ENCODE measurements at places on chromosomes 1 and 21. TPM values are rescaled to one million over a fixed set of nuclear protein-coding genes. Genes with fewer than 3 reads are reported as not detected.
A peak's percentile ranks its signal among the peaks of the same experiment; 100 is the strongest.

HSF2BP gene
- 1.1 TPM for total RNA-seq

STUM gene
- total RNA-seq = 1.3 TPM

SELL gene
- total RNA-seq = 0.26 TPM

C1orf159 gene
- total RNA-seq = 17.8 TPM

ARTN gene
- total RNA-seq = 28.5 TPM

WLS gene
- total RNA-seq = 4.5 TPM

ADCY10 gene
- 0.34 TPM for total RNA-seq

RNF207 gene
- 9.2 TPM for total RNA-seq

KCNC4 gene
- total RNA-seq = 21.9 TPM

CLCA1 gene
- total RNA-seq = 0.11 TPM

DNA sequence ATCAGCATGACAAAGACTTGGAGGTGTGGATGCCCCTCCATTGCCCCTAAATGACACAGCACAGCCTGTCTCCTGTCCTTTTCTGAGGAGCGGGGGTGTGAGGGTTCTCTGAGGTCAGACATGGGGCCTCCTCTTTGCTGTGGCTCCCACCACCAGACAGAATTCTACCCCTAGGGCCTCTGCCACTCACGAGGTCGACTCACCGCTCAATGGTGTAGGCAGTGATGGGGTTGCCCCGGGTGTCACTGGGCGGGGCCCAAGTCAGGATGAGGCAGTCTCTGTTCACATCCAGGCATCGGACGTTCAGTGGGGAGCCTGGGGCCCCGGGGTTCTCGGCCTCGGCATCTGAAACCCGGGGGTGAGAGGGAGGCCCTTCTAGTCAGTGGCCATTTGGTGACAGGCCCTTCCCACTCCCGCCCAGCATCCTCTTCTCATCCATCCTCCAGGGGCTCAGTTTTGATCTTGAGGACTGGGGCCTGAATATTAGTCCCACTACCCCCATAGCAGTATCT is 19.9 kb downstream of the MYOM3 start:
- no peaks in the 10 kb centered on the region for H3K27me3 ChIP-seq
- no peak overlapping the region for H3K27ac ChIP-seq
- H3K36me3 ChIP-seq = no peaks in the 10 kb centered on the region
- peaks cover 13% of the 10 kb centered on the region for H3K4me1 ChIP-seq
- DNase-seq = no peak

GRCh38 chr21:44326272-44326647 is 12.9 kb downstream of the CFAP410 start:
- no peaks in the 10 kb centered on the region for H3K36me3 ChIP-seq
- no peaks in the 10 kb centered on the region for H3K4me1 ChIP-seq
- DNase-seq = no peak
- no peak overlapping the region for H3K27ac ChIP-seq
- no peak overlapping the region for H3K4me3 ChIP-seq
- no peaks in the 10 kb centered on the region for H3K27me3 ChIP-seq

DNA sequence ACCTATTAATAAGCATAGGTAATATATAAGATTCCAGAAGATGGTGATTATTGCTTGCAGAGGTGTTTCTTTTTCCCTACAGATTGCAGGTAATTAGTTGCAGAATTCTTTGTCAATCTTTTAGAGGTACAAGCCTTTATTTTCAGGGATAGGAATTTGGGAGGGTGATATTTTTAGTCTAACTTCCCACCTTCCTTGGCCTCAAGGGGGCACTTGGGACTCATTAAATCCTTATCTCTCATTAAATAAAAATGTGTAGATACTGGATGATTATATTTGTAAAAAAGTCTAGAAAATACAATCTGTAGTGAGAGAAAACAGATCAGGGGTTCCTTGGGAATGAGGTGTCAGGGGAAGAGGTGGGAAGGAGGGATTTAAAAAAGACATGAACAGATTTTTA is 179.2 kb downstream of the PATJ start:
- DNase-seq = no peak
- H3K36me3 ChIP-seq = peaks cover 35% of the 10 kb centered on the region
- H3K27me3 ChIP-seq = no peaks in the 10 kb centered on the region
- no peak overlapping the region for H3K4me3 ChIP-seq

DNA sequence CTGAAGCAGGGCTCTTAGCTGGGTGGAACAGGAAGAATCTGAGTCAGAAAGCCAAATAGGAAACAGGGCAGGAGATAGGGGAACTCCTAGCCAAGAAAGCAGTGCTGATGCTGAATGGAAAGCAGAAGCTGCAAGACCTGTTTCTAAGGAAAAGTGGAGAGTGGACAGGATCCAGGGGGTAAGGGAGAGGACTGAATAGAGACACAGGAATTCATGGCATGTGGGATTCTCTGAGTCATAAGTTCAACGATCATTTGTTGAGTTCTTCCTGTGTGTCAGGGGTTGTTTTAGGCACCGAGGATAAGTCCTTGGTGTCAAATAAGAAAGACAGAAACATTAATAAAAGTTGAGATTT is 153.8 kb upstream of the FGGY start:
- H3K4me3 ChIP-seq = no peak overlapping the region
- H3K27ac ChIP-seq = peak overlapping the region; percentile 12
- no peaks in the 10 kb centered on the region for H3K36me3 ChIP-seq
- no peak for DNase-seq
- H3K27me3 ChIP-seq = peaks cover 23% of the 10 kb centered on the region

GRCh38 chr1:8076176-8076575 is 50.1 kb upstream of the ERRFI1 start:
- H3K4me1 ChIP-seq = peaks cover 27% of the 10 kb centered on the region
- no peak overlapping the region for H3K4me3 ChIP-seq
- H3K36me3 ChIP-seq = no peaks in the 10 kb centered on the region
- H3K27me3 ChIP-seq = no peaks in the 10 kb centered on the region
- H3K27ac ChIP-seq = no peak overlapping the region

DNA sequence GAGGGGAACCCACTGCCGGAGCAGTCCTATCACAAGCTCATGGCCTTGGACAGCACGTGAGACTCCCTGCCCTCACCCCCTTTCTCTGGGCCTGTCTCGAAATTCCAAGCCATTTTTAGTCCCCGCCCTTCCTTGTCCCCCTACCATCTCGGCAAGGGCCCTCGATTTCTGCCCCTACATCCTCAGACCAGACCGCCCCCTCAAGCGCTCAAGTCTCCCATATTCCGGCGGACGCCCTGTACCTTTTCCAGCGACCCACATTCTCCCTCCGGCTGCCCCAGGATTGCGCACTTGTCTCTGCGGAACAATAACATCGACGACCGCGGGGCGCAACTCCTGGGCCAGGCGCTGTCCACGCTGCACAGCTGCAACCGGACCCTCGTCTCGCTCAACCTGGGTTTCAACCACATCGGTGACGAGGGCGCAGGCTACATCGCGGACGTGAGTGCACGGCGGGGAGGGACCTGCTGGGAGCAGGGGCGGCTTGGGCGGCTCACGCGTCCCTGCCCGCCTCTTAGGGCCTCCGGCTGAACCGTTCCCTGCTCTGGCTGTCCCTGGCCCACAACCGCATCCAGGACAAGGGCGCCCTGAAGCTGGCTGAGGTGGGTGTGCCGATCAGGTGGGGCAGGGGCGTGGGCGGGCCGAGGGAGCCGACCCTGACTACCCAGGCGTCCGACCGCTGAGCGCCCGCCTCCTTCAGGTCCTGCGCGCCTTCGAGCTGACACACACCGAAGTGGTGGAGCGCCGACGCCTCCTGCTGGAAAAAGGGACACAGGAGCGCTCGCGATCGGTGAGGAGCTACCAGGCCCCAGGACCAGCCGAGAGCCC is 7.0 kb downstream of the LRRC71 start:
- H3K4me3 ChIP-seq = peak overlapping the region; percentile 68
- H3K36me3 ChIP-seq = no peaks in the 10 kb centered on the region
- H3K4me1 ChIP-seq = peaks cover 21% of the 10 kb centered on the region
- peak; percentile 92 for DNase-seq

GRCh38 chr1:21935891-21936365 is 1.2 kb downstream of the HSPG2 start:
- DNase-seq = no peak
- H3K36me3 ChIP-seq = no peaks in the 10 kb centered on the region
- H3K4me3 ChIP-seq = peak overlapping the region; percentile 74

- H3K27ac ChIP-seq = no peak overlapping the region
- no peaks in the 10 kb centered on the region for H3K36me3 ChIP-seq
- H3K4me1 ChIP-seq = peaks cover 8% of the 10 kb centered on the region
- DNase-seq = peak; percentile 36
- no peaks in the 10 kb centered on the region for H3K27me3 ChIP-seq
Measured at GRCh38 chr1:48249868-48250267, 27.4 kb downstream of the SLC5A9 start.

GRCh38 chr1:186152620-186153239 is 222.3 kb downstream of the TPR start:
- no peaks in the 10 kb centered on the region for H3K27me3 ChIP-seq
- no peaks in the 10 kb centered on the region for H3K4me1 ChIP-seq
- H3K36me3 ChIP-seq = no peaks in the 10 kb centered on the region
- H3K4me3 ChIP-seq = no peak overlapping the region
- H3K27ac ChIP-seq = no peak overlapping the region

DNA sequence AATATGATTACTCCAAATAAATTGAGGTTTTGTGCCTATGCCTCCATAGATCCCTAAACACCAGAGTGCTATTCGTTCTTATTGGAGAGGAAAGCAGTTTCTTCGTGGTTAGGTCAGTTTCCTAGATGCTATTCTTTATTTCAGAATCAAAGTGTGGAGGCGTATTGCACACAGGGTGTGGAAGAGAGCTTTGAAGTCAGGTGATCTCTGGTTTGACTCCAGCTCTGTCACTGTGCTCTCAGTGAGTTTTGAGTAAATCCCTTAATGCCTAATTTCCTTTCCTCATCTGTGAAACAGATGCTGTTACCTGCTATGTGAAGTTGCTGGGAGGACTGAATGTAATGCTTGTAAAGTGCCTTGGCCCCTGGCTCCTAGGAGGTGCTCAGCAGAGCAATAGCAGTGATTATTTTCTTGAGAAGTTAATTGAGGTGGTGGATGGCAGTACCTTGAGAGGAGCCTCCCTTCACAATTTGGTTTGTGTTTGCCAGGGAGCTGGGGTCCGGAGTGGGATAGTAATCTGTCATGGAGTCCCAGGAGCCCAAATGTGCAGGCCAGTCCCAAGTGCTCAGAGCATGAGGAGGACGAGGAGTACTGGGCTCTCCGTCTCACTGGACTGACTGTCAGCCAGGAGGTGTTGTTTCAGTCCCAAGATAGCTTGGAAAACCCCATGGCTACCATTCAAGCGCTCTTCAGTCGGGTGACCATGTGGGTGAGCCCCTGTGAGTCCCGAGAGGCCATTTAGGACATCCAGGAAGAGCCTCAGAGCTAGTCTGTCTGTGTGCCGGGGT is 14.9 kb downstream of the NTPCR start:
- H3K27ac ChIP-seq = peak overlapping the region; percentile 46
- no peaks in the 10 kb centered on the region for H3K27me3 ChIP-seq
- H3K4me3 ChIP-seq = no peak overlapping the region
- no peaks in the 10 kb centered on the region for H3K4me1 ChIP-seq
- H3K36me3 ChIP-seq = peaks cover 42% of the 10 kb centered on the region

DNA sequence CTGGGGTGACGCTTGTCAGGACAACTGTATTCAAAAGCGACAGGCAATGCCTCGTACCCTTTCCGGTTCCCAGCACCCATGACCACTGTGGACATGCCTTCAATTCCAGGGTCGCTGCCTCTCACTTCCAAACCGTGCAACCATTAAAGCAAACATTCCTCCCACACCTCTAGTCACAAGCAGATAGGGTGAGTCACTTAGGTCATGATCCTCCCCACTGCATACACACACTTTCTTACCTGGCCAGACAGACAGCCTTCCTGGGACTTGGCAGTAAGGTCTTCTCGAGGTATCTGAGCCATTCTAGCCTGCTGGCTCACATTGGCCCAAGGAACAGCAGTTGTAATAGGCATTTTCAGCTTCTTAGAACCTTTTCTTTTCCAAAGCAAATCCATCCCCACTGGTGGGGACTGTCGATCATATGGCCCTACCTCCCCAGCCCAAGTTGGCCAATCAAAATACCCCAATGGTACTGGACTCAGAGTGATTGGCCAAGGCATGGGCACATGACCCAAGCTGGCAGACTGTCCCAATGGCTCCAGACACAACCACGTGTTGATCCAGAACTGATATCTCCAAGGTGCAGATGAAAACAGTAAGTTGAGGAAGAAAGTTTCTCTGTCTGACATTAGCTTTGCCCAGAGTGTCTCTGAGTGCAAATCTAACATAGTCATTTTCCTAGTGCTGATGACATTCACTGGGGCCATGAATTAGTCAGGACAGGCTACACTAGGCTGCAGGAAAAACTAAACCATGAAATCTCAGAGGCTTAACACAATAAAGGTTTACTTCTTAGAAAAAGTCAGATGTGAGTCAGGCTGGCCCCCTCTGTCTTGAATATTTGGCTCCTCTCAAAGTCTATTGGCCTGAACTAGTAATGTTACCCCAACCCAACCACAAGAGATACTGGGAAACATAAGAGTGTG is 113.8 kb downstream of the RRAGC start:
- no peaks in the 10 kb centered on the region for H3K36me3 ChIP-seq
- no peak overlapping the region for H3K4me3 ChIP-seq
- H3K27me3 ChIP-seq = no peaks in the 10 kb centered on the region
- DNase-seq = no peak
- no peak overlapping the region for H3K27ac ChIP-seq

DNA sequence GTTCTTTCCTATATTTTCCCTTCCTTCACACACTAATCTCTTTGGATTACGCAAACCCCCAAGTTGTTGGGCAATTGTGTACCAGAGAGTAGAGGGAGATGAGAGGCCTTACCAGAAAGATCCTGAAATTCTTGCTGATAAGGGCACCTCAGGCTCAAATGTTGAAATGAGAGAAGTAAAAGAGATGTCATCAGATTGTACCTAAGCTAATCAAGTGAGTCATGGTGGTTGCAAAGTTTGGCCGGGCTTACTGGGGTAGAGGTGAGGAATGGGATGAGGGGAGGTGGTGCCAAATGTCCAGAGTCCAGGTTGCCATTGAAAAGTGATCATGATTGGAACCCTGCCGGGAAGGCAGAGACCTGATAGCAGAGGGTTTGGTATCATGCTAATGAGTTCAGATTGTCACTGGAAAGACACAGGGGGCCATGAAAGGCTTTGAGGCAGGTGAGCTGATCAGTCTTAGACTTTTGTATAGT is 43.1 kb downstream of the OPTC start:
- DNase-seq = no peak
- H3K4me3 ChIP-seq = no peak overlapping the region
- no peak overlapping the region for H3K27ac ChIP-seq
- peaks cover 8% of the 10 kb centered on the region for H3K4me1 ChIP-seq

- no peak for DNase-seq
- H3K36me3 ChIP-seq = no peaks in the 10 kb centered on the region
- H3K27ac ChIP-seq = peak overlapping the region; percentile 81
- no peaks in the 10 kb centered on the region for H3K27me3 ChIP-seq
- no peak overlapping the region for H3K4me3 ChIP-seq
Measured at GRCh38 chr21:45366931-45367401, 38.0 kb upstream of the COL18A1 start.

DNA sequence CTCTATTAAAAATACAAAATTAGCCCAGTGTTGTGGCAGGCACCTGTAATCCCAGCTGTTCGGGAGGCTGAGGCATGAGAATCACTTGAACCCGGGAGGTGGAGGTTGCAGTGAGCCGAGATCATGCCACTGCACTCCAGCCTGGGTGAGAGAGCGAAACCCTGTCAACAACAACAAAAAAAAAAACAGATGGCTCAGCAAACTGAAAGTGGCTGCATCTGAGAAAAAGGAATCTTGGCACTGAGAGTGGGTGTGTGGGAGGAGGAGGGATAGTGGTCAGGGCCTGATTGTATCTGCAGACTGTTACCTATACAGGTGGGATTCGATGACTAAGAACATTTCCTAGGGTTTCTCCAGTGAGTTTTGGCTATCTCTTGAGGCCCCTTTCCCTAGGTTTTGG is 122.2 kb upstream of the BARHL2 start:
- peaks cover 96% of the 10 kb centered on the region for H3K27me3 ChIP-seq
- H3K4me3 ChIP-seq = no peak overlapping the region
- peaks cover 74% of the 10 kb centered on the region for H3K4me1 ChIP-seq
- no peak for DNase-seq
- no peaks in the 10 kb centered on the region for H3K36me3 ChIP-seq
